ENCODE measurements at places on chromosomes 3 and 15.

GRCh38 chr15:101712078-101712477, 12.2 kb downstream of the TARS3 start:
- no peak for DNase-seq

GRCh38 chr3:30643763-30644462, 37.5 kb downstream of the TGFBR2 start:
- DNase-seq: no peak

GRCh38 chr3:117101697-117102096, 392.1 kb downstream of the TUSC7 start:
- no peak for DNase-seq

- DNase-seq: no peak
These were observed 94.8 kb upstream of the ANKRD28 start for GRCh38 chr3:15892311-15893227.

DNA sequence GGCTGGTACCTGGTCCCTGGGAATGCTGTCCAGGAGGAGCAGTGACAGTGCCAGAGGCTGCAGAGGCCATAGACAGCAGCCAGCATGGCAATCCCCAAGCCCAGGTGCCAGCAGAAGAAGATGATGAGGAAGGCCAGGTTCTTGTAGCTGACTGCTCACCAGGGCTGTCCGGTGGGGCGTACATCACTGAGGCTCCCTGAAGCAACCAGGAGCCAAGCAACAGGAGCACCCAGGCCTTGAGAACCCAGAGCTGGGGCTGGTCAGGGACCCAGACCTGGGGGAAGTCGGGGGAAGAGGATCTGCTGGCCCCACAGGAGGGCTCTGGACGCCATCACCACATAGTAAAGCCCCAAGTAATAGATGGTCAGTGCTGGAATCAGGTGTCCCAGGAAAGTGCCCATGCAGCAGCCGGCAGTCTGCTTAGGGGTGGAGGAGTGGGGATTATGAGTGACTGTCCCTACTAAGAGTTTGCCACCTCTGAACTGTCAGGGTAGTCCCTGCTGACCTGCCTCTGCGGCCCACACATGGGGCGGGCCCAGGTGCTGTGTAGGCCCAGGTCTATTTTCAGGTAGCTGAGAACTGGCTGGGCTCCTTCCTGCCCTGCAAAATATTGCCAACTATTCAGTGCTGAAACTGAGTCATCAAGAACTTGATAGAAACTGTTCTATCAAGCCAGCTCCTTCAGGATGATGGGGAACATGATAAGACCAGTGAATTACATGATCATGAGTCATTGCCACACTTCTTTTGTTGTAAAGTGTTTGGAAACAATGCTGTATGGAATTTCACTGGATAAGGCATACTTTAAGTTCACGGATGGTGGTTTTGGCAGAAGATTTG, 68.7 kb downstream of the CHRD start:
- DNase-seq: no peak

GRCh38 chr3:7876741-7877297, 624.8 kb upstream of the LMCD1 start:
- no peak for DNase-seq

GRCh38 chr15:48510976-48511375, 134.5 kb downstream of the FBN1 start:
- DNase-seq: no peak

DNA sequence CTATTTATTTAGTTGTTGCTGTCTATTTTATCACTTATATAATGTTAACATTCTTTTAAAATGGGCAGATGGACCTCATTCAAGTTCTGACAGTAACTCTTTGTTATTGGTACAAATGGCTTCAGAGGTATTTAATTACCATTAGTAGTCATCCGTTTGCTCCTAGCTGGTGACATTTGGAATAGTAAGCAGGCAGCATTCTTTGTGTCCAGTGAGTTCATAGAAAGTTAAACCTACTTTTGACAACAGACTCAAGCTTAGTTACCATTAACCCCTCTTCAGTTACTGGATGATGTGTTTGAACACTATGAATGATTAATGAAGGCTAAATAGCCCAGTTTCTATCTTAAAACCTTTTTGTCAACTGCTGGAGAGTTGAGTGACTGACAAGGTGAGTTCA, 500.7 kb upstream of the ATP11B start:
- DNase-seq: no peak

DNA sequence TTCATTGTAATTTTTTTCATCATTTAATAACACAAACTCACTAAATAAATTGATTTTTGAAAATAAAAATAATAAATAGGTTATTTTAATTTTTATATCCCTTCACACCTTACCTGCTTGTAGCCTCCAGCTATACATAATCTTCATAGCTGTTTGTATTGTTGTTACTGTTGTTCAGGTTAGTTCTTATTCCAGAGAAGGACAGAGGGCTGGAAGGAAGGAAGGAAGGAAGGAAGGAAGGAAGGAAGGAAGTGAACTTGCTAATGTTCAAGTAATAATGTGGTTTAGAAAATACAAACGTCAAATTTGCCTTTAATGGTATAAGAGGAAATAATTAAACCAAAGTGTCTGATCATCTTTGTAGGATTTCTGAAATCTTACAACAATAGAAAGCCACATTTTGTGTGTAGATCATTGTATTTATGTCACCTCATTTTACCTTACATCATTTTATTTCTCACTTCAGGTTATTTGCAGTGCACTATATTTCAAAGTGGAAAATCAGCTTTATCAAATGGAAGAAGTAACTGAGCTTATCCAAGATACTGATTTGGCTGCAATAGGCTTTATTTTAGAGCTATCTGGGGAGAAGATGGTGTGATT, 660.0 kb upstream of the CCDC54 start:
- no peak for DNase-seq

- peak; percentile 46 for DNase-seq
These were observed 2.2 kb downstream of the LRCH3 start for GRCh38 chr3:197793247-197793646.

DNA sequence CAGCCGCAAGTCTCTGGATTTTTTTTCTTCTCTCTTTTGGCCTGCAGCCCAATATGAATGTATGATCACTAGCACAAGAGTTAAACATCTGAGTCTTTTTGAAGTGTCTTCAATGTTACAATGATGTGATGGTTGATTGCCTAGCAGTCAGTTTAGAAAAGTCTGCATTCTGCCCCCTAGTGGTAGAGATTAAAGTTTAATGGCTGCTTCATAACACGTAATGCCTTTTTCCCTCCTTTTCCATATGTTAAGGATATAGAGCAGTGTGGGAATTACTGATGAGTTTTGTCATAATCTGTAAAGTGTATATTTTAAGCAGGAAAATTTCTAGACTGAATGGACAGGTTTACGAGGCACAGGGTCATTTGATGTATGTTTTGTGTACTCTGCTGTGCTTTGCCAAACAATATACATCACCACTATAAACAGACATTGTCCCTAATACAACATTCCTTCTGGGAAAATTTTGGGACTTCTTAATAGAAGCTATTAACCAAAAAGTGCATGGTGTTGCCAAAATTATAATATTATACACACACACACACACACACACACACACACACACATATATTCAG, 1038.5 kb upstream of the NR2F2 start:
- no peak for DNase-seq

DNA sequence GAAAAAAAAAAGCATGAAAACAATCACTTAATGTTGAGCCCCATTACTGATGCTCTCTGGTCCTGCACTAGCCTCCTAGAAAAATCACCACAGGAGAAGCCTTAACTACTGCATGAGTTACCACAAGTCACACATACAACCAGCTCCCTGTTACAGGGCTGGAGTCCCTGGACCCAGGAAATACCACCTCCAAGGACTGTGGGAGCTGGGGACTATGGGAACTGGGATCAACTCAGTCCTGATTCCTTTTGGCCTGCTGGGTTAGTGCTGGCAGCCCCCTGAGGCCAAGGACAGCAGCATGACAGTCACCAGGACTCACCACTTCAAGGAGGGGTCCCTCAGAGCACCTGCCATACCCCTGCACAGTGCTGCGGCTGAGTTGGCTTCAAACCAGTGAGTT, 559 bp downstream of the NR1I2 start:
- DNase-seq: no peak

- DNase-seq: no peak
These were observed 102.2 kb downstream of the CD47 start for GRCh38 chr3:107988460-107989175.

DNA sequence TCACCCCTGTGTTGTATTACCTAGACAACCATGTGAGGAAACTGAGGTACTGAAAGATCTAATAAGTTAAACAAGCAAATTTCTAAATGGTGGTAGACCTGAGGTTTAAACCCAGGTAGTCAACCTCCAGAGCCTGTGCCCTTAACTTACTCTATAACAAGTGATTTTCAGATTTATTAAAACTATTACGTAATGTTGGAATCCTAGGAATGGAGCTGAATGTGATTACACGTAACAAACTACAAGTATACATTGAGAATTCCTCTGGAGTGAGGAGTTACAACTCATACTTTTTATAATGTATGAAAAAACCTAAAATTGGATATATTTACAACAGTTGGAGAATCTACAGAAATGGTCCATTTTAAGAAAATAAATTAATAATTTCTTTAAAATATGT, 18.0 kb downstream of the FAM98B start:
- no peak for DNase-seq

DNA sequence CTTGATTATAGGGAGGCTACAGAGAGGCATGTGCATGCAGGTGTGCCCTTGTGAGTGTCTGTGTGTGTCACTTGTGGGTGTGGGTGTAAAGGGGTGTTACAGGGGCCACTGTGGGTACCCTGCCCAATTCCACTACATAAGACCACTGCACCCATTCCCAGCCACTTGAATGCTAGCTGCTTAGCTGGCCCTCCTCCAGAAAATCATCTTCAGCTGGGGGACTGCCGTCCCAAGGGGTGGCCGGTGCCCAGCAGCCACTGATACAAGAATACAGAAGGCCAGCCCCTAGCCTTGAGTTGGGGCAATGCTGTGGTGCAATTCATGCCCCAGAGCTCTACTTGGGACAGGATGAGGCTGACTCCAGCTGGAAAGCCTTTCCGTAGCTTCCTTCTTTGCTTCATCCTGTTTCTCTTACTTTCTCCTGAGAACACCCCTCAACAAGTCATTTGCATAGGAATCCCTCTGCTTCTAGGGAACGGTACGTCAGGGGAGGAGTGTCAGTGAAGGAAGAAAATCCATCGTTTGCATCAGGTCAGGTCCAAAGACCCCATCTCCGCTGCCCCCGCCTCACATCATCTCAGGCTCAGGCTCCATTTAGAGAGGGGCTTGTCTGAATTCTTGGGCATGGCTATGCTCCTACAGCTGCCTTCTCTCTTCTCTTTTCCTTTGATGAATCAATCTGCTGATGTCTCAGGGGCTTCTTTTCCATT, 72.0 kb downstream of the SCN5A start:
- no peak for DNase-seq

DNA sequence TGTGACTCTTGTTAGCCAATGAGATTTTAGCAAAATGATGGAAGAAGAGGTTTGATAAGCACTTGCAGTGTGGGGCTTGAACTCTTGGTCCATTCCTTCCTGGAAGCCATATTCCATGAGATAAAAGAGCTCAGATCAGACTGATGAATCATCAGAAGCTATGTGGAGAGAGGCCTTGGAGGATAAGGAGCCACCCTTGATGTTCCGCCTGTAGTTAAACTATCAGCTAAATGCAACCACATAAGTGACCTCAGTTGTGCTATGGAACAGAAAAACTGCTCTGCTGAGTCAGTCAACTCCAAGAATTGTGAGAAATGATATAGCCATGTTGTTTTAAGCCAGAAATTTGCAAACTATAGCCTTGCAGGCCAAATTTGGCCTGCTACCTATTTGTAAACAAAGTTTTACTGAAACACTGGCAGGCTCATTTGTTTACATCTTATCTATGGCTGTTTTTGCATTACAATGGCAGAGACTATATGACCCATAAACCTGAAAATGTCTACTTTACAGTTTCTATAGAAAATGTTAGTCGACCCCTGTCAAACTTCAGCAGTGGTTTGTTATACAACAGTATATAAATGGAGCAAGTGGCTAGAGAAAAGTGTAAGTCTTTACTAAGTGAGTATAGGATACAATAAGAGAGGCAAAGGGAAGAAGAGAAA, 27.6 kb upstream of the GAP43 start:
- DNase-seq: no peak

GRCh38 chr15:58217460-58217859, 79.3 kb downstream of the AQP9 start:
- DNase-seq: no peak

GRCh38 chr15:69391046-69391757, 22.9 kb upstream of the KIF23 start:
- DNase-seq: no peak

DNA sequence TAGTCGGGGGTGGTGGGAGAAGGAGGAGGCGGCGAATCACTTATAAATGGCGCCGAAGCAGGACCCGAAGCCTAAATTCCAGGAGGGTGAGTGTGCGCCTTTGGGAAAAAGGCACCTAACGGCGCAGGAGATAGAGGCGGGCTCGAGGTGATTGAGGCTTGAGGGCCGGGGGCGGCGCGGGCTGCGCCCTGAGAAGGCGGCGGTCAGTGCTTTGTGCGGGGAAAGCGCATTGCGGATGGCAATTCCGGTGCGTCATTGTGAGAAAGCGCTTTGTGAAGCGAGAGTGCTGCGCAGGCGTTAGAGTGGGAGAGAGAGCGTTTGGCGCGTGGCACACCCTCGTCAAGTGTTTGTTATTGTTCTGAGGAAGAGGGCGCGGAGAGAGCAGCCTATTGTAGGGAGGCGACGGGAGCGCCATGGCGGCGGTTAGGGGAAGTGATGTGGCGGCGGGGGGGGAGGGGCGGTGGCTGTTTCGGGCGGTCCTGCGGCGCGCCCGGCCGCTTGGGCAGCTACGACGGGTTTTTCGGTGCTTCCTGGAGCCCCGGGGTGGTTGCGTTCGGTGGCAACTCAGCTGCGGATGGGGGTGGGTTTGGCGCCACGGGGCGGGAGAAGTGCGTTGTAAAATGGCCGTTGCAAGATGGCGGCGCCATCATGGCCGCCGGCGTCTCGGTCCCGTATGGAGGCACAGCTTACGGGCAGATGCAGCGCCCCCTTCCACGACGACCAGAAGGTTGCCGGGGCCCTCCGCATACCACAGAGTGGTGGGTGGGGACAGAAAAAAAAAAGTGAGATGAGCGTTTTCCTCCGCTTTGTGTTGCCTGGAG, 492 bp downstream of the MORF4L1 start:
- peak; percentile 86 for DNase-seq

GRCh38 chr3:78274475-78275065, 1234.7 kb downstream of the ROBO2 start:
- no peak for DNase-seq
